ENCODE measurements at places on chromosomes 12 and 14.

- DNase-seq, result no peak
Measured at GRCh38 chr14:102793531-102794328, 16.5 kb downstream of the TRAF3 start.

DNA sequence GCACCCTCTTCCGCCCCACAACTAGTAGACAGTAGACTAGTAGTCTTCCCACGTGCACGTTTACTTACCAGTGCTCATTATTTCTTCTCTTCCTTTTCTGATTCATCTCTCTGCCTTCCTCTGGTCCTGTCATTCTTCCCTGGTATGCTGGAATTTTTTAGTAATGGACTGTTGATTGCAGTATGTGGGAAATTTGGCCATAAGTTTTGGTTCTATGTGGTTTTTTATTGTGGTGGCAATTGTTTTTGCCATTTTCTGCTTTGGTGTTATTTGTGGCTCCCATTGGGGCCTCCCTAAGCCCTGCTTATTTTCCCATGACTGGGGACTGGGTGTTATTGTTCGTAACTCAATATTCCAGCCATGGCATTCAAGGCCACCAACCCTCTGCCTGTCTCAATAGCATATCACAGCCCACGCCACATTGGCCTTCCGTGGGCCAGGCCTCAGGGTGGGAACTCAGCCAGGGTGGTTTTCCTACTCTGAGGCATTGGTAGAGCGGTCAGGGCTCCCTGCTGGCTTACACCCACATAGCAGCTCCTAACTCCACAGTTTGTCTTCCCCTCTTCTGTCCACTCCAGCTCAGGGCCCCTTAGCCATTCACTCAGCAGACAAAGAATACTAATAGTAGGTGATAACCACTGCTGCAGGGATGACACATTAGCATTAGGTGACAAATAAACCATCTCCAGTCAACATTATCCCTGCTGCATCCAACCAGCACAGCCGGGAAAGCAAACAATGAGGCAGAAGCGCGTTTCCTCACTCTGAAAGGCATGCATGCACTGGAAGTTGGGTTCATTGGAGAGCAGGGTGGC, 321.5 kb downstream of the CACNA1C start:
- no peak for DNase-seq

- no peak for DNase-seq
Measured at GRCh38 chr12:27233814-27234213, 10.3 kb upstream of the STK38L start.

- no peak for DNase-seq
Measured at GRCh38 chr12:23217158-23217557, 592.2 kb downstream of the ETNK1 start.

- DNase-seq, result no peak
Measured at GRCh38 chr14:102417001-102417431, 54.3 kb downstream of the TECPR2 start.

GRCh38 chr14:22820731-22821130, 5.5 kb upstream of the SLC7A7 start:
- DNase-seq, result no peak

GRCh38 chr14:78902010-78902623, 731.9 kb downstream of the NRXN3 start:
- DNase-seq, result no peak

DNA sequence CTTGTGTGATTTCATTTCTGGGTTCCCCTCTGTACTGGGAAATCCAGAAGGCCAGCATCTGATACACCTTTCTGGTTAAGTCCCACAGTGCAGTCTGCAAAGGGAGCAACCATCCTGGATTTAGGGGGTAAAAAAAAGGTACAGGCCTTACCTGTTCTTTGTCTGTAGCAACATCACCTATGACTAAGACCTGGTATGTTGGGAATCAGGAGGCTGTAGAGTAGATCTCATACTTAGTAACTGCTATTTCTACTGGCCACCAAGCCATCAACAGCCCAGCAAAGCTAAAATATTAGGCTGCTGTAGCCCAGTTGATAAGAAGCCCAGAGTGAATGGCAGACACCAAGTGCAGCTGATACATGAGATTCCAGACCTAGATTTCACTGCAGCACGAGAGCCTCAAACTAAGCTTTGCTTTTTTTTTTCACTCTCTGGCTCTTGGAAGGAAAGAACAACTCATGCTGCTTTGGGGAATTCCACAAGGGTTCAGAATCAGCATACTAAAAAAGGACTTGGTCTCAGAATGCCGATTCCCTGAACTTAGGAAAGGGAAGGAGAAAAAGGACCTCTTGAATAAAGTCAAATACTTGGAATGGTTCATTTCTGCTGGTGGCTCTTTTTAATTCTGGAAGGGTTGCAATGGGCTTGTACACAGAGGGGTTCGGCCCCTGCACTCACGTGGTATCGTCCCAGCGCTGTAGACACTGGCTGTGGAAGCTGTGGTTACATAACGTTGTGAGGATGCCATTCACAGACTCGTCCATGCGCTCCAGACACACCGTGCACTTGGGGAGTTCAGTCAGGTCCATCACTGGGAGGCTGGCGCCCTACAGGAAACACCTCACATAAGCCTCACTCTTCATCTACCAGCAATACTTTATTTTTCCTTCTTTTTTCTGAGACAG, 20.5 kb downstream of the BRAP start:
- no peak for DNase-seq

All from GM06990 (cell line).